ENCODE measurements at places on chromosomes 1 and 21.

GRCh38 chr1:28172713-28173150, 3.8 kb downstream of the PTAFR start:
- DNase-seq, result no peak

GRCh38 chr1:28392027-28392652, 22.6 kb downstream of the PHACTR4 start:
- no peak for DNase-seq

DNA sequence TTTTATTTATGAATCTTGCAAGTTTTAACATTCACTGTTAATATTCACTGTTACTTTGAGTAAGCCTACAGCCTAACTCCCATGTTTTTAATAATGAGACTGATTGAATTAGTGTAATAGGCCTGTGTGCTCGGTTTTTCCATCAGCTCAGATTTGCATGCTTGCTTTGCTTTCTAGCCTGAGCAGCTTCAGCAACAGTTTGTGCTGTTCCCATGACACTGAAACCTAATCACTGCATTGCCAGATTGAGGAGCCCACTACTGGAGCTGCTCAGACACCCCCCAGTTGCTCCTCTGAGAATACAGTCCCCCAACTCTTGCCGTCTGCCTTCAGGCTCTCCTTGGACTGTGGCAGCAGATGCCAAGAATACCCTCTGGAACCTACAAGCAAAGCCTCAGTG, 695.4 kb downstream of the BRINP3 start:
- no peak for DNase-seq

DNA sequence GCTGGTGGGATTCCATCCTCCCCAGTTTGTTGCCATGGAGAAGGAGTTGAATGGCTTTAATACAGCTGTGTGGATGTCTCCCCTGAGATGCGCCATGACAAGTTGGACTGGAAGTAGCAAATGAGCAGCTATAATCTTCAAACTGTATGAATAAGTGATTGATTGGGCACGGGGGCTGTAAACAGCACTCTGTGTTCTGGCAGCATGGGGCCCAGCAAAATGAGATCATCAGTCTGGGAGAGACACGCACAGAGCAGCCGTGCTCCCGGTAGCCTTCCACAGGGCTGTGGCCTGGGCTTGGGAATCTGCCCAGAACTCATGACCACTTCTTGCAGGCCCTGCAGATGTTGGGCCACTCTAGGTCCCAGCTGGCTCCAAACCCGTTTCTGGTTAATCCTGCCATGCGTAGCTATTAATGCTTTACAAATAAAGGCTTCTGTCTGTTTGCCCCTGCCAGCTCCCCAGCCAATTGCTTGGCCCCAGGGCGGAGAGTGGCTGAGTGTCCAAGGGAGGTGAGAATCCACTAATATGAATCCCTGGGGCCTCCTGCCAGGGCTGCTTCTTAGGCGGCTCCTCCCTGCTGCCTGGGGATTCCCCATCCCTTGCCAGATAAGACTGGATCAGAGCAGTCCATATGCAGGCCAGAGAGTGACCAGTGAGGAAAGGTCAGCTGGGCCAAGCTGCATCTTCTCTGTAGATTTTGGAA, 642.9 kb downstream of the AJAP1 start:
- peak; percentile 72 for DNase-seq

All from sigmoid colon (tissue), 7 donors.